ENCODE measurements at places on chromosomes 2 and 18.

DNA sequence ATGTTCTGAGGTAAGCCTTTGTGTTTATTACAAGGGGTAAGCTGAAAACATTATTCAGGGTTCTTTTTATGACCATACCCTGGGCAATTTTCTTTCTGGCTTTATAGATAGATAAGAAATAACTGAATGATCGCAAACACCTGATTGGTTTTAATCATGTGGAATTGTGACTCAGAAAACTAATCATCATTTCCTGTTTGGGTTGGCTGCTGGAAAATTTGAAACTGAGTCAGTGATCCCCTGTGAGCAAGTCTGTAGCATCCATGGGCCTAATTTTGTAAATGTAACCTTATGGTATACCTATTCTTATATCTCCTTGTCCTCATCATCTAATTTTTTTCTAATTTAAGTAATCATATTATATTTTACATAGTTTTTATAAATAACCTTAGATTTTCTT is 34.3 kb downstream of the CCDC68 start:
- DNase-seq, result no peak

DNA sequence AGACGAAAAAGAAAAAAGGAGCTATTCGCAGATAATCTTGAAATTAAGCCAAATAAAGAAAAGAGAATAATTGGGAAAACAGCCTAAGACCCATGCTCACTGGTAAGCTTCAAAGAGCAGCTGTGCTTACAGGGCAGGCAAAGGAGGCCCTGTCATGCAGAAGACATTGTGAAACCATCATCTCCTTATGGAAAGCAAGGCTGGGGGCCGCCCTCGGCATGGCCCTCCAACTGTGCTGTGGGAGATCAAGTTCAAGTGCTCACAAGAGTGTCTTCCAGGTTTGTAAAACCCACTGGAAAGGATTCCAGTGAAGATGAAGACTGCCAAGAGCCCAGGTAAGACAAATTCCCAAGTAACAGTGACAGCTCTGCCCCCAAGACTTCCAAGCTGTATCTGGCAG is 32.2 kb downstream of the ACVR1 start:
- no peak for DNase-seq

- no peak for DNase-seq
These were observed 61.6 kb downstream of the BMP10 start for GRCh38 chr2:68809324-68810240.

GRCh38 chr18:33581856-33582255 is 3.8 kb downstream of the ASXL3 start:
- DNase-seq, result no peak

GRCh38 chr2:163455815-163456214 is 280.0 kb downstream of the FIGN start:
- no peak for DNase-seq

DNA sequence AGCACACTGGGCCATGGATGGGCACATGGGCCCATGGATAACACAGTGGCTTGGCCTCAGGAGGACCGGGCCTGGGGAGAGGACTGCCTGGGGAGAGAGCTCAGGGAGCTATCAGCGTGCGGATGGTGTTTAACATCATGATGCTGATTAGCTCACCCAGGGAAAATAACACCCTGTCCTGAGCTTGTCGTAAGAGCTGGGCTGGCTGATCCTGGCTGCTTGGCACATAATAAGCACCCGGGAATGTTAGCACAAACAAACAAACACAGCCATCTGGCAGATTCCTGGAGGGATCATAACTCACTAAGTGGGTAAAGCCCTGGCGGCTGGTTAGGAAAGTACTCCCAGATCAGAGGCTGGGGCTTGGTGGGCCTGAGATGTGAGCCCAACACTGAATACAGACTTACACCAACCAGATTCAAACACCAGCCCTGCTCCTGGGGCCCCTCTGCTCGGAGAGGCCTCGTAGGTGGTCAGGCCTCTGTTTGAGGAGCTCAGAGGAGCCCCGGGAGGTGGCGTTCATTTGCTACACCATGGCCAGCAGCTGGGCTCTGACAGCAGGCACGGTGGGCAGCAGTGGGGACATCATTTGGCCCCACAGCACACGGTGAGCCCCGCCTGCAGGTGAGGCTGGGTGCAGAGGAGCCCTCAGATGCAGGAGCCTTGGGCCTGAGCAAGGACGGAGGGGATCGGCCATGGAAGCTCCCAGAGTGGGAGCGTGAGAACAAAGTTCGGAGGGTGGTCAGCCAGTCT is 193.4 kb upstream of the HDAC4 start:
- DNase-seq, result no peak

DNA sequence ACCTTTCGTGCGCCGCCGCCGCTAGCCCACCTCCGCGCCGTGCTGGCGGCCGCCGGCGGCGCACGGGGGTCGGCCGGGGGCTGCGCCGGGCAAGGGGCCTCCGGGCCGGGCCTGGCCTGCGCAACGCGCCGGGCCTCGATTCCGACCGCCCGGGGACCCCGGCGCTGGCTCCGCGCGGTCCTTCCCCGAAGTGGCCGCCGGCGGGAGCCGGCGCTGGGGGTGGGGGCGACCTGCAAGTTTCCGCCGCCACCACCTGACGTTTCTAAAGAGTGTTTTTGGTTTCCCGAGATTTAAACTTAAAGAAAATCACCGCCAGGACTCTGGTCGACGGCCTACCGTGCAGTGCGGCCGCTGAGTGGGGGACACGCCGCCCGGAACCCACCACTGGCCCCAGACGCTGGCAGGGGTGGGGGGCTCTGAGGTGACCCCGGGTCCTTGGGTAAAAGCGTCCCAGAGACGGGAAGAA is 3.8 kb upstream of the GATA6 start:
- no peak for DNase-seq

GRCh38 chr2:12061286-12062052 is 315.0 kb downstream of the LPIN1 start:
- DNase-seq, result no peak

DNA sequence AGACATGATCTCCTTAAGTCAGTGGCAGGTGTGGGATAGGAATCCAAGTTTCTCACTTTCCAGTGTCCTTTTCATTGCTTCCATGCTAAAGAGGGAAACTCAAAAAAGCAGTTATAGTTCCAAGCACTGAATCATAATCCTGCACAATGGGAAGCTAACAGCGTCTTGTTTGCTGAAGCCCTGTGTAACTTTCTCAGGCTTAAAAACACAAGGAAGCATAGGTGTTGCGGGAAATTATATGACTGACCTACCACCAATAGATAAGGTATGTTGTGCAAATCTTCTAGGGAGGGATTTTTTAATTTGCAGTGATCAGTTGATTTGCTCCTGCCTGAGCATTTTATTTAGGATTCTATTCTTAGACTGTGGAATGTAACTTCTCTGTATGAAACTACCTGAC is 250.9 kb downstream of the MYO3B start:
- no peak for DNase-seq

- DNase-seq, result no peak
These were observed 56.7 kb downstream of the ALPK2 start for GRCh38 chr18:58572181-58572580.

GRCh38 chr2:73267008-73267407 is 17.3 kb downstream of the FBXO41 start:
- DNase-seq, result no peak

- DNase-seq, result peak; percentile 10
These were observed 630 bp downstream of the PPM1G start for GRCh38 chr2:27408601-27409320.

- no peak for DNase-seq
These were observed 181.2 kb downstream of the PPP1R1C start for GRCh38 chr2:182166841-182167240.

DNA sequence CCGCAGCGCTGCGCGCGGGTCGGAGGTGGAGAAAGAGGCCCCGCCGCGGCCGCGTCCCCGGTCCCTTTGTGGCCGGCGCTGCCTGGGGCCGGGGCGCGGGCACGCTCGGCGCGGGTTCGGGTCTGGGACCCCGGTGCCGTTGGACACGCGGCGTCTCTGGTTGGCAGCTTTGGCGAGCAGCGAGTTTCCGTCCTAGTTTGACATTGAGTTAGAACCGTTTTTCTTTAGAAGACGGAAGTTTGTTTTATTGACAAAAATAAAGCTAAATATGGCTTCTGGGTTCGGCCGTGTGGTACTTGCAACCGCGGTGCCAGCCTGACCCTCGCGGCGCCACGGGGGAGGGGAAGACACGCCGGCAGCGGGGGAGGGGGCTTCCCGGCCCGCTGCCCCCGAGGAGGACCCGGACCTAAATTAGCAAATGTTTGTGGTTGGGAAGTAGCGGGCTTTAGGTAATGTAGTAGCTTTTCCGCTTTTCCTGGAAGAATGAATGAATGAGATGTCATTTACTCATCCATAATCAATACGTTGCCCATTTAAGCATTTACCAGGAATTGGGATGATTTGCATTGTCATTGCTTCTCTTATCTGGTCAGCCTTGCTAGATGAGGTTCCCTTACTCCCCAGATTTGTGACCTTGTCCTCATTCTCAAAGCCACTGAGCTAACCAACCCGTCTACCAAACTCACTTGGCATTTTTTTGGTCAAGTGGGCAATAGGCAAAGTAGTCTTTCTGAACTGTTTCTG is 530 bp downstream of the GALNT1 start:
- peak; percentile 22 for DNase-seq

- no peak for DNase-seq
These were observed 801.6 kb downstream of the MBD2 start for GRCh38 chr18:53422896-53423295.

DNA sequence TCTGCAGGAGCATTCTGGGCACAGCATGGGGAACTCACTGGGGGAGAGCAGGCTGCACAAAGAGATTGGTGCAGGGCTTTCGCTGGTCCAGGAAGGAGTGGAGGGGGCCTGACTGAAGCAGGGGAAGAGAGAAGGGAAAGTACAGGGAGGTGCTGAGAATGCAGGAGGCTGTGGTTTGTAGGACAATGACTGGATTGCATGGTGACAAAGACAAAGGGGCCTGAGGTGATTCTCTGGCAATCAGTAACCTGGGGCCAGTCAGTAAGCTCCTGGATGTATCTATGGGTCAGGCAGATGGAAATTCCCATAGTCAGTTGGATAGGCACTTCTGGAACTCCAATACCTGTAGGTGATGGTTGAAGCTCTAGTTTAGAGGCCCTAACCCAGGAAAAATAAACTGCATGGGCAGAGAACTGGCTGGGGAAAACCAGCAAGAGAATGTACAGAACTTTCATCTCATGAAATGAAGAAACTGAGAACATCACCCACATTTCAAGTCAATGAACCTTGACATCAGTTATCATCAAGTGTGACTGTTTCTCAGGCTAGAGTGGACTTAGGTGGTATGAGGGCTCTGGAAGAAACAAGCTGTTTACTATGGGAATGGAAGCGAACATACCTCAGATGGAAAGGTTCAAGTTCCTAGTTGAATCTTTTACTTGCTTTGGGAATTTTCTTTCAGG is 193.2 kb downstream of the TPGS2 start:
- DNase-seq, result no peak

GRCh38 chr2:53403792-53404413 is 363.7 kb upstream of the CHAC2 start:
- DNase-seq, result no peak

DNA sequence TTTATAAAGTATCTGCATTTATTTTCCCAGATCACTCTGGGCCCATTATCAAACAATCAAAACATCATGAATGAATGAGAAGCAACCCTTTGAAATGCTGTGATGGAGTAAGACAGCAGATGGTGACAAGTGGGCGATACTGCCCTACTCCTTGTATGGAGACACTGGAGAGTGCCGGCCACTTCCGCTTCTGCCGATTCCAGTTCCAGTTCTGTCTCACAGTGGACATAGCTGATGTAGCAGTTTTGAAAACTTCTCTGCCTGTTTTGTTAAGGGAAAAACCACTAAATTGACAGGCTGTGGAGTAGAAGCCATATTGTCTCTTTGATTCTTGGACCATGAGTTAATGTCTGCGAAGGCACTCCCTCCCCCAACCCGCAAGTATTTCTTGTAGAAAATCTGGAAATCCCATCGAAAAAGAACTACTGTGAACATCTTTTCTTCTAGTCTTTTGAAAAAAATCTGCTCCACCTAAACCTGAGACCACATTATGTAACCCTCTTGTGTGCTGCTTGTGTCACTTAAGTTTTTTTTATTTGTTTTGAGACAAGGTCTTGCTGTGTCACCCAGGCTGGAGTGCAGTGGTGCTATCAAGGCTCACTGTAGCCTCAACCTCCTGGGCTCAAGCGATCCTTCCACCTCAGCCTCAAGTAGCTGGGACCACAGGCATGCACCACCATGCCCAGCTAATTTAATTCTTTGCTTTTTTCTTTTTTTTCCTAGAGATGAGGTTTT is 133.5 kb downstream of the TANC1 start:
- DNase-seq, result no peak

- DNase-seq, result no peak
These were observed 268.1 kb upstream of the LINC00305 start for GRCh38 chr18:64416990-64417389.

- no peak for DNase-seq
These were observed 3.0 kb downstream of the PDE11A start for GRCh38 chr2:178069551-178069950.

GRCh38 chr2:126575631-126576030 is 80.3 kb upstream of the GYPC start:
- no peak for DNase-seq

GRCh38 chr2:210503725-210504191 is 27.2 kb upstream of the LANCL1 start:
- DNase-seq, result no peak

GRCh38 chr2:8203364-8203763 is 478.5 kb upstream of the ID2 start:
- no peak for DNase-seq

DNA sequence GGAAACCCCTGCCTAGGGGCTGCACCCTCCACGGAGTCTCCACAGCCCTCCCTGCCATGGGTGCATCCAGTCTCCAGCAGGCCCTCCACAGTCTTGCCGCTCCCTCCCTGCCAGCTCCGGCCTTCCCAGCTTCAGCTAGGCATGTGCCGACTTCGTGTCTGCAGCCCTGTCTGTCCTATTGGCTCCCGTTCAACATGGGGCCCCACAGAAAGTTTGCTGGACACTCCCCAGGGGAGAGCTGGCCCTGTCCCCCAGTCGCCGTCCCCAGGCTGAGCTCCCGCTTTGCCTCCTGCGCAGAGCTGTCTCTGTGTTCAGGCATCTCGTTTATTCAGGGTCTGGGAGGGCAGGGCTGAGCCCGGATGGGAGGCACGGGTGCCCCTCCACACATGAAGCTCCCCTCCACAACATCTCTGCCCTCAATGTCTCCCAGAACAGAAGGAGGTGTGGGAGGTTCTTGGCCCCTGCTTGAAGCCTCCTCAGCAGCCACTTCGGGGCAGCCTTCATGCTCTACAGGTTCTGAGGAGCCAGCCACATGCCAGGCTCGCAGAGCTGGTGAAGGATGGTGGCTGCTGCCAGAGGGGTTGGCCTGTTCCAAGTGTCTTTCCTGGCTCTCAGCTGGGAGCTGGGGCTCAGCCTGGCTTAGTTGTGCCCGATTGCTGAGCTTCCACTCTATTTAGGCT is 120.1 kb upstream of the PXDN start:
- no peak for DNase-seq

Measured in inflammatory macrophage treated with lipopolysaccharide for 4 hours (primary cell).